Kidney glomerular epithelial cell (primary cell): ENCODE measurements at places on chromosomes 13 and 19.

DNA sequence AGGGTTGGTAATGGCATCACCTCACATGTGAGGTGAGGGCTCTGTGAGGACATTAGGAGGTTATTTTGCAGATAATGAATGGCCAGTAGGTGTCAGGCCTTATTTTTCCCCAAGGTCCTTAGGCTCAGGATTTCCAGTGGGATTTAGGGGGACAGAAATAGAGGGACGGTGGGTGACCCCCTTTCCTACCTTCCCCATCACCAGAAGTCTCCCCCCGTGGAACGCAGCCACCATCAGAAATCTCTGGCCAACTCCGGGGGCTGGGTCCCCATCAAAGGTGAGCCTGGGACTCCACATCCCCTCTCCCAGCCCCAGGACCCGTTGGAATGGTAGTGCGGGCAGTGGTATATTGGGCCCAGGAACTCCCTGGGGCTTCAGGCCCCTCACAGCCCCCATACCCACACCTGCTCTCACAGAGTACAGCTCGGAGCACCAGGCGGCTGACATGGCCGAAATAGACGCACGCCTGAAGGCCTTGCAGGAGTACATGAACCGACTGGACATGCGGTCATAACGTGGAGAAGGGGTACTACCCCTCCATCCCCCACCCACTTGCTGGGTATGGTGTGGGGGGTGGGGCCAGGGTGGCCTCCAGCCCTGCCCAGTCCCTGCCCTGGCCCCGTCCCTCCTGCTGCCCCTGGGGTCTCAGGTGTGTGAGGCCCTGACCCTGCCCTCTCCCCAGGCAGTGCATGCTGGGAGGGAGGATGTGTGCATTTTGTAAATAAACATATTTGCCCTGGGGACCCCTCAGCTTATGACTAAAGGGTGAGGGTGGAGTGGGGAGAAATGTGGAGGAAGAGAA lies 4.8 kb downstream of the PGLYRP1 start:
- no peak for DNase-seq

DNA sequence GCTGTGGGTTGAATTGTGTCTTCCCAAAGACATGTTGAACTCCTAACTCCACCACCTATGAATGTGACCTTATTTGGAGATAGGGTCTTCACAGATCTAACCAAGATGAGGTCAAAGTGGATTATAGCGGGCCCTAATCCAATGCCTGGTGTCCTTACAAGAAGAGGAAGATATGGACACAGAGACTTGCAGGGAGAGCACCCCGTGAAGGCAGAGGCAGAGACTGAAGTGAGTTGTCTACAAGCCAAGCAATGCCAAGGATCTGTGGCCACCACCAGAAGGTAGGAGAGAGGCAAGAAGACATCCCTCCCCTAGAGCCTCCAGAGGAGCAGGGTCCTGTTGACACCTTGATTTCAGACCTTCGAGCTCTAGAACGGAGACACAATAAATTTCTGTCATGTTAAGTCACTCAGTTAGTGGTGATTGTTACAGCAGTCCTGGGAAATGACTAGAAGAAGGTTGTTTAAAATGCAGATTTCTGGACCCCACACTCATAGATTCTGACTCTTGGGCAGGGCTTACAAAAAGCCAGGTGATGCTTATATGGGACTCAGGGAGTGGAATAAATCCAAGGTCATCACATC lies 70.6 kb downstream of the FGF9 start:
- DNase-seq, result no peak

GRCh38 chr19:41234512-41235168 lies 15.6 kb downstream of the AXL start:
- DNase-seq, result no peak

DNA sequence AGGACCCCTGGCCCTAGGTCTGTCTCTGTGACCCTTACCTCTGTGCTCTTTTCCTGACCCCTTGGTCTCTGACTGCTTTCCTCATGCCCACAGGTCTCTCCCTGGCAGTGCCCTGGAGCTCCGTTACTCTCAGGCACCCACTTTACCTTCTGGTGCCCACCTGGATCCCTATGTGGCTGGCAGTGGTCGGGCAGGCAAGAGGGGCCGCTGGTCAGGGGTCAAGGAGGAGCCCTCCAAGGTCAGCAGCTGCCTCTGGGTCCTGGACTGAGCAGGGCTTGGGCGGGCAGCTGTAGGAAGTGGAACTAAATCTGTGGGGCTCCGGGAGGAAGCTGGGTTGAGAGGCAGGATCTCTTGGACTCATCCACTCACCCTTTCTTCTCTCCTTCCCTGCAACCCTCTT lies 16.3 kb downstream of the PPFIA3 start:
- DNase-seq, result no peak

DNA sequence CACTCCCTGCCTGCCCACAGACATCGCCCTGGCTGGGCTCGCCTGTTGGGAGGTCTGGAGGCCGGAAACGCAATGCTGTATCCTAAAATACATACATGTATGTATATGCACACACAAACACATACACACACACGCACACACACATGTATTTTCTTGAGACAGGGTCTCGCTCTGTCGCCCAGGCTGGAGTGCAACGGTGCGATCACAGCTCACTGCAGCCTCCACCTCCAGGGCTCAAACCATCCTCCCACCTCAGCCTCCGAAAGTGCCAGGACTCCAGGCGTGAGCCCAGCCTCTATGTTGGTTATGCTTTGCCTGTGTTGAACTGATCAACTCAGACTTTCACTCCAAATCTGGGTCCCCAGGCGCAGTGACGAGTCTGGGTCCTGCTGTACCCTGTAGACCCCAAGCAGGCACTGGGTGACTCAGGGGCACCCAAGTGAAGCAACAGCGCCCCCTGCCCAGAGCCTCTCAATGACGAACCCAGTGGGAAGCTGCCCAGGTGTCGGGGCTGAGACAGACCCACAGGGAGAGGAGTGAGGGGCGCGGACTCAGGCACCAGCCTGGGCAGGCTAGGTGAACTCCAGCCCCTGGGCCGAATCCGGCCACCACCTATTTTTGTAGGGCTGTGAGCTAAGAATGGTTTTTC lies 27.4 kb upstream of the CACTIN start:
- no peak for DNase-seq

DNA sequence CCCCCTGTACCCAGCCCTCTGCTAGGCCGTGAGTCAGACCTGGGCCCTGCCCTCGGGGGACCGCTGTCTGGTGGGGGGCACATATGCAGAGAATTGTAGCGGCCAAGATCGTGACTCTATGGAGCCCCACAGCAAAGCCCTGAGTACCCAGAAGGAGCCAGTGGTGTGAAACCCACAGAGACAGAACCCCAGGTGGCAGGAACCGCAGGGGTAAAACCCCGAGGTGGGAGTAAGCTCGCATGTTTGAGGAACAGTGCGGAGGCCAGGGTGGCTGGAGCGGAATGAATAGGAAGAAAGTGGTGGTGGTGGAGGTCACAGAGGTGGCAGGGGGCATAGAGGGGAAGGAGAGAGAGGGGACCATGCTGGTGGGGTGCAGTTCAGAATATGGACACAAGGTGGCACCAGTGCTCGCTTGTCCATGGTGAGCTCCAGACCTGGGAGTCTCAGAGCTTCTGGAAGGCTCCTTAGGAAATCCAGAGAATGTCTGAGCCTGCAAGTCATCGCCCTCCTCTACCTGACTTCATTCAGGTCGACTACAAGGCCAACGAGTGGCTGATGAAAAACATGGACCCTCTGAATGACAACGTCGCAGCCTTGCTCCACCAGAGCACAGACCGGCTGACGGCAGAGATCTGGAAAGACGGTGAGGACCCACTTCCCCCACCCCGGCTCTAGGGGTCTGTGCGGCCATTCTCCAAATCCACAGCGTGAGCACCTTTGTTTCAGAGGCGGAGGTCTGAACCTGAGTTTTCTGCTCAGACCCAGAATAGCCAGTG lies 48.9 kb downstream of the MYH14 start:
- no peak for DNase-seq

- peak; percentile 83 for DNase-seq
These were observed 38.2 kb downstream of the MTMR6 start for GRCh38 chr13:25249001-25249543.

DNA sequence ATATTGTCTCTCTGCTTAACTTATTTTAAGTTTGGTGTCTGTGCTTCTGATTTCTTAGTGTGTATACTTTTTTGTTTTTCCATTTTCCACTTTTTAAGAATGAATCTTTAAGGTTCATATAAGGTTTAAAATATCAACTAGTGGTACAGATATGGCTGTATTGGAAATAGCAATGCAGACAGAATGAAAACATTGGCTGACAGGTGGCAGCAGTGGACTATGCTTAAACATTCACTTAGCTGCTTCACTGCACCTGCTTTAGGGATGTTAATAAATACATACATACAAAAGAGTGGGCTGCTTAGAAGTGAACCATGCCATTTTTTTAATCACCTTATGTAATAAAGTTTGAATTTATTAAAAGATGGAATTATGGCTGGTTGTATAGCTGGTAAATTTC lies 27.3 kb downstream of the TM9SF2 start:
- DNase-seq, result no peak

DNA sequence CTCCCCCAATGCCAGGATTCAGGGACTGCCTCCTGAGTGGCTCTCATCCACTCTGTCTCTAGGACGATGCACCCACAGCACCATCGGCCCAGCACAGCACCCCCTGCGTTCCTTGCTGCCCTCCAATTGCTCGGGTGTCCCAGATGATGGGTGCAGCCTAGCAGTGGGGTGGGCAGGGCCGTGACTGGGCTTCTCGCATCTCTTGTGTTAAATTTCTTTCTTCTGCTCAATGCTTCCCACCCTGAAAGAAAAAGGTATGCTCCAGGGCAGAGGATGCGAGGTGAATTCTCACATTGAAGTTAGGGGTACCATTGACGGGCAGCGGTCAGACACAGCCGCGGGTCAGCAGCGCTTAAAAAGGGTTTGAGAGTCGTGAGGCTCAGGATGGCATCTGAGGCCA lies 232.4 kb upstream of the SGCG start:
- no peak for DNase-seq

DNA sequence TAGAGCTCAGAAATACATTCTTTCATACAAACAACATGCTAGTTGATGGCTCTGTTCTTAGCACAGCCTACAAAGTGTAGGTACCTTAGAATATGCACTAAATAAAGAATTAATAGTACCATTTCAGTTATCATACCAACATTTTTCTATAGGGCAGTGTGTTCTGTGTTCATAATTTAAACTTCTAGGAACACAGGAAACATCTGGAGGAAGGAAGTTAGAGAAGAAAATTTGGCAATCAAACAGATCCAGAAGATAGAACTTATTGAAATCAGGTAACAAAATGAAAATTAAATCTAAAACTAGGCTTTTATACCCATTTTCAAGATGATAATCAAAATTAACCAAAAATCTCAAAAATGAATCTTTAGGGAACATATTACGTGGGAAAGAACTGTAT lies 527.5 kb downstream of the DCT start:
- no peak for DNase-seq

GRCh38 chr19:32603961-32604360 lies 23.0 kb downstream of the PDCD5 start:
- no peak for DNase-seq

DNA sequence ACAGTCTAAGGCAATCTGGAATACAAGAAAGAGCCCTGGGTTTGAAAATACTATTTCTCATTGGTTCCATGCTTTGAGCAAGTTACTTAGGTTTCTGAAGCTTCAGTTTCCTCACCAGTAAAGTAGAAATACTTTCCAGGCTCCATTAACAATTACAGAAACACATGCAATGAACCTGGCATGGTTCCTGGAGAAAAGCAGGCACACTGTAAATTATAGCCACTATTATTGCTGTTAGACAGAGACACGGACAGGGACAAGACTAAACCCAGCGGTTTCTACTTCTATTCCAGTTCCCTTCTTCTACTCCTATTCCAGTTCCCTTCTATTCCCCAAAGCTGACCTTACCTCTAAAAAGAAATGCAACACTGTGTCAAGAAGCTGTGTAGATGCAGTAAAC lies 41.2 kb downstream of the MIPEP start:
- no peak for DNase-seq
